ENCODE measurements at places on chromosomes 4 and X.

- no peak for DNase-seq
Measured at GRCh38 chr4:23060776-23061175, 368.0 kb downstream of the GBA3 start.

- DNase-seq = no peak
Measured at GRCh38 chr4:77538144-77538543, 67.5 kb upstream of the CXCL13 start.

DNA sequence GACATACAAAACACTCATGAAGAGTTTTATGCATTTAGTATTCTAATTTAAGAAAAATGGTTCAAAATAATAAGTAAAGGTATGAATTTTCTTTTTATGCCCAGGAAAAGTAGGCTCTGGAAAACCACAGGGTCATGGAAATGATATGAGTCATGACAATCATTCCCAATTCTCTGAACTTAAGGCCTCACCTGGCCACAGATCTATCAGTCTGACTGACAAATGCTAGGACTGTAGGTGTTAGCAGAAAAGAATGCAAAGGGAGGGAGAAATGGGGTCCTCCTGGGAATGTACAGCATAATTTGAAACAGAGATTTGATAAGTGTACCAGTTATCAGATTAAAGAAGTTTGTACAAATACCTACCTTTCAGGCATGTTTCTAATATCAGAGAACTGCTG, 270.5 kb upstream of the ARSJ start:
- no peak for DNase-seq

DNA sequence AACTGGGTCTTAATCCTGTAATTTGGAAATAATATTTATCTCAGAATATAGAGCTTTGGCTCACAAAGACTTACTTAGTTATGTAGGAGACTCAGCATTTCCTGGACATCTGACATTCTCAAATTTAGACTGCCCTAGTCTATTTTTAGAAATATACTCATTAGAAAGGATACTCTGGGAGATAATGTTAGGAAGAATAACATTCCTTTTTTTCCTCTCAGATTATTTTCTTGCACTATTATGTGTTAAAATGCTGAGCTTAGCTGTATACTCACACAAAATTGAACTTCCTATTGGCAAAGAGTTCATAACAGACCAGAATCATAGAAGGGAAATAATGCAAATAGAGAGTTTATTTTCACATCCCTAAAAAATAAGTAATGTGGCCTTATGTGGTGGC, 1424.9 kb upstream of the PCDH7 start:
- DNase-seq = no peak

- DNase-seq = no peak
Measured at GRCh38 chr4:168475745-168476144, 4.5 kb downstream of the DDX60L start.

DNA sequence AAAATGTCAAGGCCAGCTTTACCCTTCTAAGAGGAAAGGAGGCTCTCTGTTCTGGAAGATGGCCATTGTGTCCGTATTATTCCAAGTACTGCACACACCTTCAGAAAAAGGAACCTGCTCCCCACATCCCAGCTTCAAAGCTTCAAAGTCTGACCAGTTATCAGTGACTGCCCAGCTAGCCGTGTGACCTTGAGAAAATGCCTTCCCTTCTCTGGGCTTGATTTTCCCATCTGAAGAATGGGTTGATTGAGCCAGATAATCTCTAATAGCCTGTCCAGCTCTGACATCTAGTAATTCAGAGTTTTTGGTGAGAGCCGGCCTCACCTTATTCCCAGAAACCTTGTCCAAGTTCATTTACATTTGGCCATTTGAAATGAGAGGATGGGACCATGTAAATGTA, 3.0 kb downstream of the LONRF3 start:
- DNase-seq = no peak

GRCh38 chr4:121913667-121914066, 38.2 kb downstream of the TRPC3 start:
- DNase-seq = no peak

- no peak for DNase-seq
Measured at GRCh38 chr4:24850674-24851073, 55.3 kb downstream of the SOD3 start.

GRCh38 chr4:60780874-60781273, 419.3 kb upstream of the ADGRL3 start:
- DNase-seq = no peak

Measured in activated CD4-positive, alpha-beta T cell treated with anti-CD3 and anti-CD28 coated beads for 24 hours (primary cell).